ENCODE measurements at places on chromosomes 16 and 17.

DNA sequence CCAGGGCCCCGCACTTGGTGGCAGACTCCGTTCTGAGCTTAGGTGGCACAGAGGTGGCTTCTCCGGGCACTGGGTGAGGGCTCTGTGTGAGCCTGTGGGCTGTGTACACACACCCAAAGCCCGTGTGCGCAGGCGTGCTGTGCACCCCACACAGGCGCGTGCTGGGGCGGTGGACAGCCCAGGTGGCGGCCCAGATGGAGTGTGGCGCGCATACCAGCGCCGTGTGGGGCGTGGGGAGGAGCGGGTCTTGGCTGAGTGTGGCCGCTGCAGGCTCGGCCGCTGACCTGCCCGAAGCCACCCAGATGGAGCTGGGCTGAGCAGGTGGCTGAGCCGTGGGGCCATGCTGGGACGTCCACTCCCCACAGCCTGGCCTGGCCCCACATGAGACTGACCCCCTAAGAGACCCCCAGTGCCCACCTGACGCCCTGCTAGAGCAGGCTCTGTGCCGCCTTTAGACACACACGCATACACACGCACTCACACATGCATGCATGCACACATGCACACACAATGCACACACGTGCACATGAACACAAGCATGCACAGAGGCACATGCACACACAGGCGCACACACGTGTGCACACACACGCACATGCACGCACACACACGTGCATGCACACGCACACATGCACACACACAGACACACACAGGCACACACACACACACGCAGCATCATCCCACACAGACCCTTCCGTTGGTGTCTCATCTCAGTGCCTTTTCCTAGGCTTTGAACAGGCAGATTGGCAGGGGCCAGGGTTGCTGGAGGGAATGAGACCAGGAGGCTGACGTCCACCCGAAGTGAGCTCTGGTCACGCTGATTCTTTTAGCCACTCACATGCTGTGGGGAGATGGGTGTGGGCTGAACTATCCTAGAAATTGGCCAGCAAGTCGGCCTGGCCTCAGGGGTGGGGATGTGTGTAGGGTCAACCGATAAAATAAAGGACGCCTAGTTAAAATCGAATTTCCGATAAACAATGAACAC, 2.1 kb downstream of the PRR35 start:
- no peak for DNase-seq

DNA sequence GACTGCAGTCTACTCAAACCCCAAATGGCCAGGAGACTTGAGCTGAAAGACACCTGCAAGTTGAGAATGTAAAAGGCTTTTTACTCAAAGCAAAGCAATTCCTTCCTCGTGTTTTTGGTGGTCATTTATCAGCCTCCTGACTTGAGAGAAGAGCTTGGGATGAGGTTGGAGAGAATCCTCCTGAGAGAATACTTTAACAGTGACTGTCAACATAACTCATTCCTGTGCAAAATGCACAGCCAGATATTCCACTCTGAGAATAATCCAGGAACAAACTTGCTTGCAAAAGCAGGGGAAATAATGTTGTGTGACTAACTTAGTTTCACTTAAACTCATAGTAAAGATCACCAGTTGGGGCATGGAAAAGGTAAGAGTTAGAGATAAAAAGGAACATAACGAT, 53.4 kb downstream of the SNTB2 start:
- no peak for DNase-seq

GRCh38 chr17:76106703-76107102, 3.1 kb upstream of the EXOC7 start:
- DNase-seq: no peak

GRCh38 chr17:17890773-17891759, 54.3 kb upstream of the SREBF1 start:
- peak; percentile 6 for DNase-seq

- no peak for DNase-seq
These were observed 40.1 kb downstream of the HIC1 start for GRCh38 chr17:2094891-2095535.

- DNase-seq: no peak
These were observed 315.5 kb upstream of the RBFOX1 start for GRCh38 chr16:7017006-7017662.

GRCh38 chr16:56275076-56275475, 83.8 kb downstream of the GNAO1 start:
- DNase-seq: no peak

DNA sequence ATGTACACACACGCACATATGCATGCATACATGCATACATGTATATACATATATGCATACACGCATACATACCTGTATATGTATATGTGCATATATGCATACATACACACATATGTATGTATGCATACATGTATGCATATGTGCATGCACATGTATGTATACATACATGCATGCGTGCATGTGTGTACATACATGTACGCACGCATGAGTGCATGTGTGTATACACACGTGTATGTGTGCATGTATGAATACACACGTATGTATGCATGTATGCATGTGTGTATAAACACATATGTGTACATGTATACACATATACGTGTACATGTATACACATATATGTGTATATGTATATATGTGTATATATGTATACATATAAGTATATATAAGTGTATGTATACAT, 28.5 kb upstream of the DLX3 start:
- no peak for DNase-seq

GRCh38 chr17:8503807-8504206, 68.1 kb downstream of the NDEL1 start:
- DNase-seq: no peak

GRCh38 chr16:68564382-68564985, 25.4 kb downstream of the ZFP90 start:
- DNase-seq: no peak

DNA sequence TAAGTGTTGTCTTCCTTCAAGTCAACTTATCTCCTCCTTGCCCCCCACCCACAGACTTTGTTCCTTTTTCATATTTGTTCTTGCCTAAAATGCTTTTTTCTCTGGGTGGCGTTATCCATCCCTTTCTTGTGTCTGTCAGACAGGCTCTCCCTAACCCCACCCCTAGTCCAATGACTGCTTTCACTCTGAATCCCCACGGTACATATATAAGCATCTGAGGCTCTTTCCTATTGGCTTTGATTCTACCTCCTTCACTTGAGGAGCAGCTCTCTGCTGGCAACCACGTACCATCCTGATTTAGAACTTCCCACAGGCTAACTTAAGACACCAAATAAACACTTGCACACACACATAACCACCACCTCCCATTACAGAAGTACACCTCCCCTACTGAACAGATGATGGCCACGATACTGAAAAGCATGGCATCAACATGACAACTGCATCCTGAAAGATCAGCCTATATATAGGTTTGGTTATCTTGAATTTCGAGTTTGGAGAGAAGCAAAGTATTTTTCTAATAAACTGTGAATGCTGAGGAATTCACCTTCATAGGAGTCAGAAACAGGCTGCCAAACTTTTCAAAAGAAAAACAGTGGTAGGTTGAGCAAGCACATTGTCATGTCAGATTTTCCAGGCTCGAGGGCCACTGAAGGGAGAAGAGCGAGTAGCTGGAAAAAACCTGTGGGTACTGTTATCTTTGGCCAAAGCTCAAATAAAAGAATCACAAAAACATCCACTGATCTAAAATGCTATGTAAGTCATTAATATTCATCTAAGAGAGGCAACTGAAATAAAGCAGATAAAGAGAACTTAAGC, 24.3 kb downstream of the STAT3 start:
- DNase-seq: no peak

DNA sequence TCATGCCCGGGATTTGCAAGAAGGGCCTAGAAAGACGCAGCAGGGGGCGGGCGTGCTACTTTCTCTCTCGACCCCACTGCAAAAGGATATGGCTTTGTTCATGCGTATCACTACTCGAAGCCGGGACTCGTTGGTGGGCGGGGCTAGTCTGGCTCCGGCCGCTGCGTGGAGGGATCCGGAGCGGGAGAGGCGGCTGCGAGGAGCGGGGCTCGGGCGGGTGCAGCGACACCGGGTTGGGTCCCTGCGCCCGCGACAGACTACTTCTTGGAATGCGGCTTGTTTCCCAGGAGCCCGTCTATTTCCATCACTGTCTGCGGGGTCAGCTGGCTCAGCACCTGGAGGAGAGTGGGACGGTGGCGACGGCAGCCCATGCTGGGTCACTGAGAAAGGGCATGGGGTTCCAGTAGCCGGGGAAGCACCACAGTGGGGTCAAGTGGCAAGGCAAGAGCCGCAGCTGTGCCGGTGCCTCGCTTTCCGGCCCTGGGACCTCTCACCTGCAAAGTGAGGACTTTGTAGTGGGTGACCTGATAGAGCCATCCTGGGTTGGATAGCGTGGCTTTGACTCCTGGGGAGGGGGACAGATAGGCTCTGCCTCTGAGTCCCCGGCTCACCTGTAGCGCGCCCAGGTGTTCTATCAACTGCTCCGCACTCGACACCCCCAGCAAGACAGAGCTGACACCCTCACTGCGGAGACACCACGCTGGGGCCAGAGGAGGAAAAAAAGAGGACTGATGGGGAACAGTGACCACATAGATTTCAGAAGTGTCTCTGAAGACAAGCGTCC, 6.6 kb downstream of the KCNAB3 start:
- peak; percentile 75 for DNase-seq

DNA sequence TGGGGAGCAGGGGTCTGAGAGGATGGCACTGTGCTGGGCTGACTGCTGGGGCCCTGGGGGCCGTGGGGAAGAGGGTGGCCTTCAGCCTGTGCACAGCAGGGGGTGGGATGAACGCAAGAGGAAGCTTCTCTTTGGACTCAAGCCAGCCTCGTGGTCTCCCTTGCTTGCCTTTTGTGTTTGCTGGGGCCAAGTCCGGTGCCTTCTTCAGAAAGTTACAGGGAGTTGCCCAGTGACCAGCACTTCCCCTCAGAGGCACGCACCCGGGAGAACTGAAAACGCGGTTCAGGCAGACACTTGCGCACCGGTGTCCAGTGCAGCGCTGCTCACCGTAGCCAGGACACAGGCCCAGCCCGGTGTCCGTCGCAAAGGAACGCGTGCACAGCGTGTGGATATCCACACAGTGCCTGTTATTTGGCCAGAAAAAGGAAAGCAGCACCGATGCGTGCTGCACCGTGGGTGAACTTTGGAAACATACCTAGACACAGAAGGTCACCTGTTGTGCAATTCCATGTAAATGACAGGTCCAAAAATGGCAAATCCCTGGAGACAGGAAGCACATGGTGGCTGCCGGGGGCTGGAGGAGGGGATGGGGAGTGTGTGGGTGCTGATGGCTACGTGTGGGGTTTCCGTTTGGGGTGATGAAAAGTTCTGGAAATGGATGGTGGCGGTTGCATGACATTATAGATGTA, 29.4 kb upstream of the NUDT16L1 start:
- DNase-seq: no peak

DNA sequence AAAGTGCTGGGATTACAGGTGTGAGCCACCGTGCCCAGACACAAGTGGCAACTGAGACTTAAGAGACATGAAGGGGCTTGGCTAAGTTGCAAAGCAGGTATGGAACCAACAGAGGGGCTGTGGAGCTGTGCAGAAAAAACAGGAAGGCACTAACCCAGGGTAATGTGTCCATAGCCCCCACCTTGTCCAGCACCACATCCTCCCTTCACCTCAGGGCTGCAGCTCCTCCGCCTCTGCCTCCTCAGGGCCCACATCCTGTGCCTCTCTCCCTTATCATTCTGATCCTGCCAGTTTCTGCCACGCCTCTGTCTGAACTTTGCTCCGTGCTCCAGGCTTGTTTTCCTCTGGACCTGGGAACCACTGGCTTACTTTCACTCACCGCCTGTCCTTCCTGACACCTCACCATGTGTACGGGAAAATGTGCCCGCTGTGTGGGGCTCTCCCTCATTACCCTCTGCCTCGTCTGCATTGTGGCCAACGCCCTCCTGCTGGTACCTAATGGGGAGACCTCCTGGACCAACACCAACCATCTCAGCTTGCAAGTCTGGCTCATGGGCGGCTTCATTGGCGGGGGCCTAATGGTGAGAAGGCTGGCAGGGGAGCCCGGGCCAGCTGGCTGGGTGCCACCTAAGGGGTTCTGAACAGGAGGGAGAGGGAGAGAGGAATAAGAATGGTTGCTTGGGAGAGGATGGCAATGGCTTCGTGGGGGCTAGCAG, at the start of gene TM4SF5:
Gene TM4SF5 (plus strand): TSS at position 368 of the 716 bp plus-strand sequence. CDS start 37 bp downstream, at position 405.
- DNase-seq: no peak

GRCh38 chr17:29005936-29006511, at the start of gene SEZ6:
Gene SEZ6, minus strand, starts transcription at chr17:29006033. Its CDS starts 164 bp downstream, at chr17:29005869.
- peak; percentile 68 for DNase-seq

GRCh38 chr17:75667825-75668224, 687 bp downstream of the SAP30BP start:
- DNase-seq: no peak

DNA sequence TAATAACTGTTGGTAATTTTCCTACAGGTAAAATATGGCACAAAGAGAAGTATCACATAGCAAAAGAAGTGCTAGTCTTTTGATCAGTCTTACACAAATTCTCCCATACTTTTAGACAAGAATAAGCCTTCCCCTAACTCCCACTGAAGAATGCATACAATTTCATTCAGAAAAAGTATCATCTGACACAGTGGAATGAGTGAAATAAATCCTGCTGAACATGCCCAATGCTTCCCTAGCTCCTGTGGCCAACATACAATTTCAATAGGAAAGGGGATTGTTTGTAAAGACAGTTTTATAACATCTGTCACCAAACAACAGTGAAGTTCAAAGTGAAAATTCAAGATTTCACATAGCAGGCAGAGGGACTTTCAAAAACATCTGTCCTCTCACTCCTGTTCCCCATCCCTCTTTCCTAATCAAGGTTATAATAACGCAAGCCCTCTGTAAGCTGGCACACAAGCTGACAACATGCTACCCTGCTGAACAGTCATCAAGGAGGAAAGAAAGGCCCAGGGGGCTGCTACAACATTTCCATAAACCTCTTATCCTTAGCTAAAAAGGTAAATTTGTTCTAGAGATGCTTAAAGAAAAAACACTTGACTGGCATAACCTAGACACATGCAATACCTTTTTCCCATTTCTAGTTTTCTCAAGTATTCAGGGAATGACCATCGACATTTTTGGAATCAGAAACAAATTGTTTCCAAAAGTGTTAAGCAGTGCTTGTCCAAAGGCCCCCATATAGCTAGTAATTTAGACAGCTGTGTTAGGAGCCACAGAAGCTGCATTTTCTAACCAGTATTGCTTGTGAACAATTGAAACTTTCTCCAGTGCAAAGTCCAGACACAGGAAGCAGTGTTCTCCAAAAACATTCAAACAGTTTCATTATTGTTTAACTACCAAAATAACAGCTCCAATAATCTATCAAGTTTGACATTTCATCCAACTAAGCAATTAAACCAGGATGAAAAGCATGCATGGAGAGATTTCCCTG, 11.5 kb upstream of the RFFL start:
- DNase-seq: no peak

DNA sequence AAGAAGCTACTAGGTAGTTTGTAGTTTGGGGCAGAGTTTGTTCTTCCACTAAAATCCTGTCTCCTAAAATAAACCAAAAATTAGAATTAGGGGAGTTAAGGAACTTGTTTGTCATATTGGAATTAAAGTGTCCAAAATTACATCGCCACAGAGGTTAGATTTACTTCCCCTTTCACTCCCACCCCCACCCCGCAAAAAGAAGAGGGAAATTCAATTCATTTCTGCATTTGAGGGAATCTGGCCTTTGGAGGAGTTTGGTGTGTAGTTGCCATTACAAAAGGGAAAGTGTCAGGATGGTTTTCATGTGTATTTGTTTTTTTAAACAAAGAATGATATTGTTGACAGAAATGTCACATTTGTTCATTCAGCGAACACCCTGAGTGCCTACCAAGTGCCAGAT, 5.8 kb downstream of the TMEM97 start:
- no peak for DNase-seq

GRCh38 chr16:74322301-74322710, 25.7 kb downstream of the PSMD7 start:
- DNase-seq: no peak

Measured in stimulated activated CD4-positive, alpha-beta T cell treated with anti-CD3 and anti-CD28 coated beads, Interleukin-15, amount 100 ng/mL, for 48 hours (primary cell).